Activated naive CD4-positive, alpha-beta T cell (primary cell): ENCODE measurements at places on chromosomes 3 and 15.

DNA sequence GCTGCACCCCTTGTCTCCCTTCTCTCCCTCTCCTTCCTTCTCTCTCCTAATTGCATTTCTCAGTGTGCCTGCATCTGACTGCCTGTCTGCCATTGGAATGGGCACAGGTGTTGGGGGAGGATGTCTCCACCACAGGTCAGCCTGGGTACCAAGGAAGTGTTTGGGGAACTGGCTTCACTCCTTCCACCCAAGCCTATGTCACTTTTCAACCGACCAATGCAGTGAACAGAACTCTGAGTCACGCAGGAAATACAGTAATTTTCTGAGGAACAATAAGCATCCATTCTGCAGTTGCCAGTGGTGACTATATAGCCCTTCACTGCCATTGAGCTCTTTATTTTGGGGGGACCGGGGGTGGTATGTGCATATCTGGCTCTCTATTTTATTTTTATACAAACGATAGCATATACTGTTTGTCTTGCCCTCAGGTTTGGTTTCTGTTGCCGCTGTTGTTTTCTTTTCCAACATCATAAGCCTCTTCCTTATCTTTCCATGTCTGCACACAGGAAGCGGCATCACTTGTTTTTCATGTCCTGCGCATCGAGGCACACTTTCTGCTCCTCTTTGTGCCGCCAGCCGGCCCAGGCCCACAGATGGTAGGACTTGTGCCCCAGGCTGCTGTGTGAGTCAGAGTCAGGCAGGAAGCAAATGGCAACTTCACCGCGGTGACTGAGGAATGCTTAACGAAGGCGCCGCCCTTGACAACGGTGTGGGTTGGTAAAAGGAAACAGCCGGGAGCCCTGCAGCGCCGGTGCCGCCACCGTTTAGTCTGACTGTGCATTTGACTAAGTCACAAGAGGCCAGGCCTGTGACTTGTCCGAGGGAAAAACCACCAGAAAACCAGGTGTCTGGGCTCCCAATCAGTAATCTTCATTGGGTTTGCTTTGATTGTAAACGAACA lies 21.1 kb upstream of the CDCP1 start:
- peak; percentile 54 for DNase-seq

DNA sequence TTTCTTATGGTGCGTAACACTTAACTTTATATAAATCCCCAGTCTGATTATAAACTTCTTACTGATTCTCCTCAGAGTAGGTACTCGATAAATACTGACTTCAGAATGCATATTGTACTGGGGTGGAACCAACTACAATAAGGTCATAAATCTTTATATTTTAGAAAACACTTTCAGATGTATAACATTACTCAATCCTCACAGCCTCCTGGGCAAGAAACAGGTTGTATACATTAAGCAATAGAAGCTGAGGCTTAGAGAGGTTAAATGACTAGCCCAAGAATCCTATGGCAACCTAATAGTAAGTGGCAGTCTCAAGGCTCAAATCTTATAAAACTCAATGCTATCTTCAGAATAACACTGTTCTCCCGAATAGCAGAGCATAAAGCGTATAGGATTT lies 9.1 kb downstream of the VPS13C start:
- no peak for DNase-seq

- no peak for DNase-seq
Observed at GRCh38 chr3:127026661-127027060, 43.7 kb downstream of the PLXNA1 start.

DNA sequence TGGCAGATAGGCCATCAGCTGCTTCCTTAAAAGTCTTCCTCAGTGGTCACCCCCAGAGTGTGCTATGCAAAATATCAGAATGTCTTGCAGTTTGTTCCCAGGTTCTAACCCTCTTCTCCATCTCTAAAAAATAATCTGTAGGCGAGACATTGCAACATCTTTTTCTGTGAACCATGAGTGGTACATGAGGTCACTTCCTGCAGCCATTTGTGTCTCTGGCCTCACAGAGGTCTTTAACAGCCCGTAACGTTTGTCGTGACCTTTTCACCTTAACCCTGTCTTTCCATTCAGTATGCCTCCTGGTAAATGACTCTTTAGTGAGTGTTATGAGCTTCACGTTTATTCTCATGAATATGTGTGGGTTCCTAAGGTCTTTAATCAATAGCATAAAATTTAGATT lies 145.4 kb downstream of the KLHL25 start:
- no peak for DNase-seq

DNA sequence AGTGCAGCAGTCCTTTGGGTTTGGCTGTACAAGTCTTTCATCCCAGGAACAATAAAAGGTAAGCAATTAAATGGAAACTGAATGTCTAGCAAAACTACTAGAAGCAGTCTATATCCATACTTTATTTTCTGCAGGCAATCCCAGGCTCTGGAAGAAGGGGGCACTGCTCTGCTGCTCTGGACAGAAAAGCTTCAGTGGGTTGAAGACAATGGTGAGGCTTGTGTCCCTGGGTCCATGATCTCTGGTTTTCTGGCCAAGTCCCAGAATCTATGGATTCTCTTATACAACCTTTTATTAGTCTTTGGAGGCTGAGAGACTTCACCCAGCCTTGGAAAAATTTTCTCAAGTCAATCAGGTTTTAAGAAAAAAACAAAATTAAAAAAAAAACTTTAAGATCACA lies 35.6 kb downstream of the SCAP start:
- no peak for DNase-seq
